ENCODE measurements at places on chromosomes 5 and 9.

DNA sequence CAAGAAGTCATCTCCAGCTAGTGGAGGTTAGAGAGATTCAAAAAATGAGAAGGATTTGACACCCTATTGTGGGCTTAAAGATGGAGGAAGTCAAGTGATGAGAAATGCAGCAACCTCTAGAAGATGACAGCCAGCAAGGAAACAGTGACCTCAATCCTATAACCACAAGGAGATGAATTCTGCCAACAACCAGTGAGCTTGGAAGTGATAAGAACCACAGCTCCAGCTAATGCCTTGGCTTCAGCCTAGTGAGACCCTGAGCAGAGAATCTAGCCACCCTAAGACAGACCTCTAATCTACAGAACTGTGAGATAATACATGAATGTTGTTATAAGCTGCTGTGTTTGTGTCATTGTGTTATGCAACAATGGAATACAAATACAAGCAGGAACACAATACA, 262.4 kb downstream of the GRIA1 start:
- no peak for DNase-seq

GRCh38 chr5:109691996-109692395, 2.3 kb downstream of the MAN2A1 start:
- no peak for DNase-seq

DNA sequence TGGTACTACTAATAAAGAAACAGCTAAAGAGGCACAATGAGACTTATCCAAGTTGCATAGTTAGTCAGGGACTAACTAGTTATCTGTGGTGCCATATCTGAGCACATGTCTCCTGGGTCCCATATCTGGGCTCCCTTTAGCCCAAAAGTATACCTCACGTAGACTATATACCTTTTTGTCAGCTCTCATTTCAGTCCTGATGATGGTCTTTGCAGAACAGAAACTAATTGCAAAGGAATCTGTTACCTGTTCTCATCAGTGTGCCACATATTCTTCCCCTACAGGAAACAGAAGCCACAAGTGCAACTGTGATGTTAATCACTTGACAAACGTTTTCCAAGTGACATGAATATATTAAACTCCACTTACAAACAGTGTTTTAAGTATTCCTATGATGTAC, 395.2 kb downstream of the KIAA0825 start:
- no peak for DNase-seq

DNA sequence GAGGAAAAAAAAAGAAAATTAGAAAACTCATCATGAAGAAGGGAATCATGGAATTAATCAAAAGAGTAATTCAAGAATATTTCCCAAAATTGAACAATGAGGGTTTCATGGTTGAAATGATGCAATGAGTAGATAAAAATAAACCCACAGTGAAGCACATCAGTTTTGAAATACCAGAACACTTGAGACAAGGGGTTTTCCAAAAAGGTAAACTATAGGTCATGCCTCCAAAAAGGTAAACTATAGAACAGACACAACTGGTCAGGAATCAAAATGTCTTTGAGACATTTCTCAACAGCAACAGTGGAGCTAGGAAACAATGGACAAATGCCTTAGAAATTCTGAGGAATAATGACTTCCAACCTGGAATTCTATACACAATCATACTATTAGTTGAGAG, 60.2 kb upstream of the PCSK5 start:
- DNase-seq = no peak

DNA sequence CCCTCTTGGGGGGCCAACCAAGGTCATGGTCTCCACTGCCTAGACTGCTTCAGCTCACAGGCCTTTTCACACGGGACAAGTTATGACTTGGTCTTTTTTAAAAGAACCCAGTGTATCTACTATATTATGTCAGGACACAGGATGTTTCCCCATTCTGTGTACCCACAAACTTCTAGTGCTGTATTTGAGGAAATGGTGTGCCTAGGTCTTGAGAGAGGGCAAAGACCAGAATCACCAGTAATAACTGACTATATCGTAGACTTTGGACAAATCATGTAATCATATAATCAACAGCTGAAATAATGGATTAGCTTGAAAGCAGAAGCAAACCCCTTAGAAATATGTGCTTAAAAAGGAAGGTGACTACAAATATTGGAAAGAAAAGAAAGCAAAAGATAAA, 133.3 kb downstream of the ARL15 start:
- no peak for DNase-seq

DNA sequence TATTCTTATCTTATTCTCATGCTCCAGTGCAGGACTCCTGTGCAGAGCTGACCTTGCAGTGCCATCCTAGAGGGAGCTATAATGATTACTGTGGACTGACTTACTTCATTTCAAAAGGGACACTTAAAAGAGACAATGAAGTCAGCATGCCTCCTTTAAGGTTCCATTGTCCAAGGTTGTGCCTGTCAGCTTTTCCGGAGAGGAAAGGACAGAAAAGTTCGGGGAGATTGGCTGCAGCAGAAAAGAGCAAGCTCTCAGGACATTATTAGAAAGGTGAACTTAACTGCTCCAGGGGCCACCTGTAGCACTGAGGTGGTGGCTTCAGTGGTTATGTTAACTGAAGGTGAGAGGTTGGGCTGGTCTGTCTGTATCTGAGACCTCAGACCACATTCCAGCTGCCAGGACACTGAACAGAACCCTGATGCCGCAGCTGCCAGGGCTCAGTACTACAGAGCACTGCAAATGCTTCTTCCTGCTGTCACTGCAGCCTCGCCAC, 112.9 kb downstream of the ST8SIA4 start:
- DNase-seq = peak; percentile 43

Data from NT2/D1 (cell line).